ENCODE measurements at places on chromosomes 16 and 17.

- no peak for DNase-seq
These were observed 94.5 kb downstream of the PCTP start for GRCh38 chr17:55845385-55845784.

DNA sequence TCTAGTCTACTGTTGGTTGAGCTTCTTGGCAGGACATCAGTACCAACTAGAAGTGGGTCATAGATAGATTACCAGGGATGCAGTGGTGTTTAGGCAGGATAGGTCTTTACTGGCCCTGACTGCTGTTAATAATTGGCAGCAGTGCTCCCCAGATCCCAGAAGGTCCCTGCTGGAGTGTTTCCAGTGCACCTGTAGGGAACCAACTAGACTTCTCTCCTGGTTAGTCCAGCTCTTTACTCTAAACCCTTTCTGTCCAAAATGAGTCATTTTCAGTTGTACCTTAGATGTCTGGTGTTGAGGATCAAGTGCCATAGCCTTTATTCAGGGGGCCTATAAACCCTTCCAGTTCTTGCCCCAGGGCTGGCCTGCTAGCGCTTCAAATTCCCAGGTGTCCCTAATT is 8.7 kb downstream of the POLR2C start:
- DNase-seq, result no peak

DNA sequence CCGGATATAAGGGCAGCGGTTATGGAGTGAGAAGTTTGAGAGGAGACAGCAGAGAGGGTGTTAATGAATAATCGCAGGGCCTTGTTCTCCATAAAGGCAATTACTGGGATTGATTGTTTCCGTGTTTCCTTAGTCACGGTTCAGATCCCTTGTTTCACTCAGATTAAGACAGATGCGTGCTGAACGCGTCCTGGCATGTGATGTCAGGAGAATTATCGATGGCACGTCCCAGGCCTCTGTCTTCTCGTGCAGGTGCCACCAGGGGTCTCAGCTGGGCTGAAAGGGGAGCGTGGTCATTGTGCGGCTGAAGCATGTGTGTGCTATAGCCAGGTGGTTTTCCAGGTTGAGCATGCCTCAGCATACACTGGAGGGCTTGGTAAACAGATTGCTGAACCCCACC is 142.4 kb upstream of the NOL11 start:
- peak; percentile 11 for DNase-seq

- DNase-seq, result no peak
These were observed 11.9 kb downstream of the DNAAF8 start for GRCh38 chr16:4746215-4746614.

- no peak for DNase-seq
These were observed 187.7 kb downstream of the MAF start for GRCh38 chr16:79412783-79413225.

DNA sequence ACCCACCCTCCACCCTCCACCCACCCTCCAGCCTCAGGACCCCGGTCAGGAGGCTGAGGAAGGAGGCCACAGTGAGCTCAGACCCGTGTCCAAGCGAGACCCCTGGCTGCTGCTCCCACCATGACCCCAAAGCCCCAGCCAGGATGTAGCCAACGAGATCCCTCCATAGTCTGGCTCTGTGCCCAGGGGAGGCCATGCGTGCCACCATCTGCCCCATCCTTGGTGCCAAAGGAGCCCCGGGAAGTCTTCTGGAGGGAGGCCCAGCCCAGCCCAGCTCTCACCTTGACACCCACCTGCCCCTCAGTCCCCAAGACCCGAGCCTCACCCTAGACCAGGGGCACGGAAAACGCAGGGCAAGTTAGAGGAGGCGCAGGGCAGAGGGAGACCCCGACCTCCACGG is 34.2 kb downstream of the PIEZO1 start:
- no peak for DNase-seq

DNA sequence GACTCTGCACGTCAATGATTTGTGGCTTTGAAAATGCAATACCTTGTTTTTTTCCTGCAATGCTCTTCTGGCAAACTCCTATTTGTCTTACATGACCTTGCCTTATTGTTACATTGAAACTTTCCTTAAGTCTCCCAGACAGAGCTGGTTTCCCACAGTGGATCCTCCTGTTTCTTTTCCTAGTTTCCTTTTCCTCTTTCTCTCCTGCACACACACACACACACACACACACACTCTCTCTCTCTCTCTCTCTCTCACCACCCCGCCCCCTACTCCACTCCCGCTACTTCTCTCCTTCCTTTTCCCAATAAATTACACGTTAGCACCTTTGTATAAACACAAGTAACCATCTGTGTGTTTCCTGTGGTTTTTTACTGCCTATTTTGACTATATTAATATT is 2.3 kb downstream of the ORC6 start:
- no peak for DNase-seq

- DNase-seq, result no peak
These were observed 8.0 kb upstream of the STX4 start for GRCh38 chr16:31025339-31025738.

- no peak for DNase-seq
These were observed 131.9 kb downstream of the NPIPB5 start for GRCh38 chr16:22642416-22643088.

GRCh38 chr17:77475016-77475976 is 334.5 kb downstream of the SEC14L1 start:
- no peak for DNase-seq

GRCh38 chr16:81863630-81864352 is 84.7 kb downstream of the PLCG2 start:
- DNase-seq, result no peak

GRCh38 chr17:68584581-68585303 is 16.4 kb downstream of the FAM20A start:
- DNase-seq, result no peak

DNA sequence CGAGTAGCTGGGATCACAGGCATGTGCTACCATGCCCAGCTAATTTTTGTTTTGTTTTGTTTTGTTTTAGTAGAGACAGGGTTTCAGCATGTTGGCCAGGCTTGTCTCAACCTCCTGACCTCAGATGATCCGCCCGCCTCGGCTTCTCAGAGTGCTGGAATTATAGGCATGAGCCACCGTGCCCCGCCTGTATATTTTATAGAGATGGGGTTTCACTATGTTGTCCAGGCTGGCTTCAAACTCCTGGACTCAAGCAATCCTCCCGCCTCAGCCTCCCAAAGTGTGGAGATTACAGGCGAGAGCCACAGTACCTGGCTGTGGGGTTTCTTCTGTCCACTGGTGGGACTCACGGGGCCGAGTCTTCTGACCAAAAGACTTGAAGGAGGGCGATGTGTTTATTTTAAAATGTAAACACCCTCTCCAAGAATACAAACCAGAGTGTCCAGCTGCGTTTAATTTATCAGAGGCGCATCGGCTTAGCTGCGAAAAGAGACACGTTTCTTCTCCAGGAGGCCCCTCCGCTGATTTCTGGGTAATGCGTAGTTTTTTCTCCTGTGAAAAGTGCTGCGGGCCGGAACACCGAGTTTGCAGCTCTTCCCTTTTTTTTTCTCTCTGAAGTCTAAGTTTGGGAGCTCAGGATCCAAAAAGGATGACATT is 86.9 kb upstream of the CIBAR2 start:
- no peak for DNase-seq

GRCh38 chr17:82560802-82561428 is 41.4 kb downstream of the FOXK2 start:
- DNase-seq, result no peak

DNA sequence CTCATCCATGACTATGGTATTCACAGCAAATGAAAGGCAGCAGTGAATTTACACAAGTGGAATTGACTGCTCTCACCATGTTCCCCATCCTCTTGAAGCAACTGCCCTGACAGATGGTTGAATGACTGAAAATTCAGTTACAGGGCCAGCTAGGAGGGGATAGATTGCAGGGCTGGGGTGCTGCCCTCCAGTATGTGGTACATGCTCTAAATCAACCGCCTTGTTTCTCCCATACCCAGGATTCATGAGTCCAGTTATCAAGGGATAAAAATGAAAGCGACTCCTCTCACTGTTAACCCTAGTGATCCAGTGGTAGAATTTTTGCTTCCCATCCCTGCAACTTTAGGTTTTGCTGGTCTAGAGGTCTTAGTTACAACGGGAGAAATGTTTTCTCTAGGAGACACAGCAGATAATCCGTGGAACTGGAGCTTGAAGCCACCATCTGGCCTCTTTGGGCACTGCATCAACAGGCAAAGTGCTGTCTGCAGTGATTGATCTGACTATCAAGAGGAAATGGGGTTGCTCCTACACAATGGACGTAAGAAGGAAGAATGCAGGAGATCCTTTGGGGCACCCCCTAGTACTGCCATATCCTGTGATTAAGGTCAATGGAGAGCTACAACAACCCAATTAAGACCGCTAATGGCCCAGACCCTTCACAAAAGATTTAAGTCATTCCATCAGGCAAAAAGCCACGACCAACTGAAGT is 32.0 kb downstream of the SCPEP1 start:
- DNase-seq, result no peak

- no peak for DNase-seq
These were observed 28.4 kb downstream of the CDH13 start for GRCh38 chr16:82655072-82655714.

GRCh38 chr16:3751878-3752277 is 34.6 kb upstream of the TRAP1 start:
- no peak for DNase-seq

- DNase-seq, result no peak
These were observed 6.5 kb upstream of the SERPINF1 start for GRCh38 chr17:1755252-1755826.

DNA sequence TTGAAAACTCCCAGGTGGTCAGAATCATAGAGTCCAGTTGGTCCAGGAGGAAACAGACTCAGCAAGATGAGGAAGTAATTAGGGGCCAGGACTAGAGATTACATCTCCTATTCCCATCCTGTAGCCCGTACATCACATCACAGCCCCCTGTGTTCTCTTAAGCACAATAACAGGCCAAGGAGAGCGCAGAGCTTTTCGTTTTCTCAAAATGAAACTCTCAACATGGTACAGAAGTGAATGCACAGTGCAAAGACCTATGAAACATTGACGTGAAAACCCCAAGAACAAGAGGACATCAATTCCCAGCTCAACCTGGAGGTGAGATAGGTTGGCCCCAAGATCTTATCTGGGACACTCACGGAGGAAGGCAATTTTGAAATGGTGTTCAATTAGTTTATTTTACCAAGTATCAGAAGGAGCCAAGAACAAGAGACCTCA is 9.0 kb downstream of the PIK3R5 start:
- no peak for DNase-seq

DNA sequence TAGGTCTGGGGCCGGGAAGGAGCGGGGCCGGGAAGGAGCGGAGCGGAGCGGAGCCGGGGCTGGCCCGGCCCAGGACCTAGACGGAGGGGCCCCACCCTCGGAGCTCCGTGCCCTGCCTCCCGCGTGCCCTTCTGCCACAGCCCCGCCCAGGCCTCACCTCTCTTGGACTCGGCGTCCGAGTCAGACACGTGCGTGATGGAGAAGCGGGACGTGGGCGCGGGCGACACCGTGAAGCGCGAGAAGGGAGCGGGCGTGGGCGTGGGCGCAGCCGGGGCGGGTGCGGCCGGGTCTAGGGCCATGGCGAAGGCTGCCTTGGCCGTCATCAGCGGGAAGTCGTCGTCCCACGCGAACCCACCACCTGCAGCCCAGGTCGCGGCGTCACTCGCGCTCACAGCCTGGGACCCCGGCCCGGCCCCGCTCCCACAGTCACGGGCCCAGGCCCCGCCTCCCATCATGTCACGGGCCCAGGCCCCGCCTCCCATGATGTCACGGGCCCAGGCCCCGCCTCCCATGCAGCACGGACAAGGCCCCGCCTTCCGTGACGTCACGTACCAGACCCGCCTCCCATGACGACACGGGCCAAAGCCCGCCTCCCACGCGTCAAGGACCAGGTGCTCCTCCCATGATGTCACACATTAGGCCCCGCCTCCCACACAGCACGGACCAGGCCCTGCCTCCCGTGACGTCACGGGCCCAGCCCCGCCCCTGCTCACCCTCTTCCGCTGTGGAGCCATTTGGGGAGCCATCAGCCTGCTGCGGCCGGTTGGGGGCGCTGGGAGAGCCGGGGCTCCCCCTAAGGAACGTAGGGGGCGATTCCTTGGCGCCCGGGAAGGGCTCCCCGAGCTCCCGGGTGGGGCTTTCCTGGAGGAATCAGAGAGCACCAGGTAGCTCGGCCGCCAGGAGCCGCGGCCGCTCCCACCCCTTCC is 45.8 kb upstream of the PVALEF start:
- peak; percentile 74 for DNase-seq

DNA sequence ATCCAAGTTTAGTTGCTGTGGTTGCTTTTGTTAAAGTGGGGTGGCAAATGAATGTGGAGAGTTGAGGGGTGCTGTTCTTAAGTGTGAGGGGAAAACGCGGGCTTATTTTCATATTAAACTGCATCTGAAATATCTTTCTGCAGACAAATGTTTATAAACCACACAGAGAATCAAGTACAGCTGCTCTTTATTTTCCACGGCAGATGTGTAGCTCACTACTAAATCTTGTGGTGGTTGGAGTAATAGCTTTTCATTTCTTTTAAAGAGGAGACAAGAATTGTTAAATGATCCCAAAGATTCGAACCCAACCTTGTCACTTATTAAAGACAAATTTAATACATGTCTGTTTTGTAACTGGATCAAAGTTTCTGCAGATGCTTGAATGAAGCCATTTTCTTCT is 2.1 kb downstream of the CLTC start:
- DNase-seq, result no peak

- DNase-seq, result no peak
These were observed at the start of gene RAC3 for GRCh38 chr17:82031303-82031884. Gene RAC3, plus strand, starts transcription at chr17:82031678. Its CDS starts 84 bp downstream, at chr17:82031762.

DNA sequence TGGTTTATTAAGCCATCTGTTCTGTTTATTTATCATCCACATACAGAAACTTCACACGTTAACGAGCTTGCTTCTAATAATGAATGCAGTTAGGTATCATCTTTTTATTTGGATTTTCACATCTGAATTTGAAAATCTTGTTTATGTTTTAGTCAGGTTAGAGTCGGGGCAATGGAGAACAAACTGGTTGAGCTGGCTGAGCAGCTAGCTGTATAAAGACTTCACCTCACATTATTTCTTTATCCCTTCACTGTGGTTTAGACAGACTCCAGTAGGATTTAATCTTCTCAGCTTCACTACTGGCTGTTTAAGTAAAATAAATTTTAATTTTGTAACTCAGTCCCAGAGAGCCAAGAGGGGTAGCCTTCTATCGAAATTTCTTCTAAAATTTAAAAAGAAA is 415.9 kb downstream of the RBFOX1 start:
- no peak for DNase-seq

- DNase-seq, result no peak
These were observed 13.1 kb downstream of the MPO start for GRCh38 chr17:58267347-58268324.

GRCh38 chr17:80618304-80618703 is 73.7 kb downstream of the RPTOR start:
- no peak for DNase-seq

DNA sequence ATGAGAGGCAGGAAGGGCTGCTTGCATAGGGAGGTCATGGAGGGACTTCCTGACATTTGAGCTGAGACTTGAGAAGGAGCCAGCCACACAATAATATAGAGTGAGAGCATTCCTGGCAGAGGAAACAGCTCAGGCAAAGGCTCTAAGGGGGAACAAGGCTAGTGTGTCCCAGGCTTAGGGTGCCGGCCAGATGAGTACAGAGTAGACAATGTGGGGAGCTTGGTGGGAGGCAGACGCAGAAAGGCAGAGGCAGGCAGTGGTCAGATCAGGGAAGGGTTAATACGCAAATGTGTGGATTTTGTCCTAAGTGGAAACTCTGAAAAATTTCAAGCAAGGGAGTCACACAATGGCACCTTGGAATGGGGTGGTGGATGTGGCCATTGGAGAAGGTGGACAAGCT is 31.3 kb downstream of the CD300LB start:
- DNase-seq, result no peak

GRCh38 chr17:31593806-31594205 is 202.3 kb downstream of the RAB11FIP4 start:
- DNase-seq, result no peak

GRCh38 chr17:62778990-62779681 is 29.0 kb downstream of the MARCHF10 start:
- DNase-seq, result no peak

All from NCI-H2081 treated with DMSO at 0.1 percent for 48 hours (cell line).